ENCODE measurements at places on chromosomes 7 and 10.

GRCh38 chr10:114042895-114043531, 653 bp upstream of the ADRB1 start:
- peak; percentile 41 for DNase-seq

DNA sequence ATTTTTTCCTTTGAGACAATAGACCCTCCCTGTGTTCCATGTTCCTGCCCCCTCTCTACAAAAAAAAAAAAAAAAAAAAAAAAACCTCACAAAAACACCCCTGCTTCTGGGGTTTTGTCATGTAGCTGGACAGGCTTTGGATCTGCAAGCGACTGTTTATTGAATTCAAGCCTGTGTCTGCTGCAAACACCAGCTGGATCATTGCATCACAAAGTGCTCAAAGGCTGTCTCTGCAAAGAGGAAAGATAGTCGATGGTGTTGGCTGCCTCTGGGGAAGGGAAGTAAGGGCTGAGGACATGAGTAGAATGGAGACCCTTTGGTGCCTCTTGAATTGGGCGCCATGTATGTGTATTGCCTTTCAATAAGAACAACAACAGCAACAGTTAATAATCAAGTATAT, 471.2 kb downstream of the PLXNA4 start:
- DNase-seq: no peak

DNA sequence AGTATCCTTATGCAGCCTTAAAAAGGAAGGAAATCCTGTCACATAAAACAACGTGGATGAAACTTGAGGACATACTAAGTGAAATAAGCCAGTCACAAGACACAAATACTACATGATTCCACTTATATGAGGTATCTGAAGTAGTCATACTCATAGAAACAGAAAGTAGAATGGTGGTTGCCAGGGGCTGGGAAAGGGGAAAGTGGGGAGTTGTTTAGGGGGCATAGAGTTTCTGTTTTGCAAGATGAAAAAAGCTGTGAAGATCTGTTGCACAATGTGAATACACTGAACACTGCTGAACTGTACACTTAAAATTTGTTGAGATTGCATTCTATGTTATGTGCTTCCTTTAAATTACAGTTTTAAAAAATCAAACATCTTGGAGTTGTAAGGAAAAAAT, 2.9 kb downstream of the NUP205 start:
- DNase-seq: no peak

GRCh38 chr10:126147866-126148587, 240.2 kb downstream of the ADAM12 start:
- no peak for DNase-seq

DNA sequence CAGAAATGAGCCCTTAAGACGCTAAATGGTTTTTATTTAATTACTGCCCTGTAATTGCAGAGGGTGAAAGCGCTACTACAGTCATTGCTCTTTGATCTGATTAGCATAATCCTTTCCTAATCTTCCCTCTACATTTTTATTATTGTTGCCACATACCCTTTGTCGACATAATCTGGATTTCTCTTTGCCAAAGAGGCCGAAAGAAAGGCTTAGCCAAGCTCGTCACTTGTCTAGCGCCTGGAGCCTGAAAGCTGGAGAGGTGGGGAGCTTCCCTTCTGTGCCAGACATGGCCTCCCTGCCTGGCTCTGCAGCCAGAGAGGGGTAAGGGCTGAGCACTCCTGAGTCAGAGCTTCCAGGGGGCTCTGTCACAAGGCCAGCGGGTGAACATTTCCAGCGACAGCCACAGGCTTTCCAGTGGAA, 145.9 kb downstream of the PRKAG2 start:
- DNase-seq: no peak
